Left colon (tissue), 2 donors: ENCODE measurements at places on chromosomes 7 and 10.

GRCh38 chr7:103001210-103001609, 73.4 kb downstream of the FBXL13 start:
- no peak for DNase-seq

- DNase-seq = no peak
Measured at GRCh38 chr10:104809288-104810090, 168.4 kb downstream of the SORCS3 start.

GRCh38 chr7:21902240-21902639, 43.5 kb downstream of the CDCA7L start:
- no peak for DNase-seq

GRCh38 chr7:123191132-123191531, 8.6 kb downstream of the SLC13A1 start:
- no peak for DNase-seq

GRCh38 chr7:7956531-7957128, 12.0 kb upstream of the GLCCI1 start:
- DNase-seq = no peak

- no peak for DNase-seq
Measured at GRCh38 chr7:27846388-27846787, 106.4 kb downstream of the TAX1BP1 start.

DNA sequence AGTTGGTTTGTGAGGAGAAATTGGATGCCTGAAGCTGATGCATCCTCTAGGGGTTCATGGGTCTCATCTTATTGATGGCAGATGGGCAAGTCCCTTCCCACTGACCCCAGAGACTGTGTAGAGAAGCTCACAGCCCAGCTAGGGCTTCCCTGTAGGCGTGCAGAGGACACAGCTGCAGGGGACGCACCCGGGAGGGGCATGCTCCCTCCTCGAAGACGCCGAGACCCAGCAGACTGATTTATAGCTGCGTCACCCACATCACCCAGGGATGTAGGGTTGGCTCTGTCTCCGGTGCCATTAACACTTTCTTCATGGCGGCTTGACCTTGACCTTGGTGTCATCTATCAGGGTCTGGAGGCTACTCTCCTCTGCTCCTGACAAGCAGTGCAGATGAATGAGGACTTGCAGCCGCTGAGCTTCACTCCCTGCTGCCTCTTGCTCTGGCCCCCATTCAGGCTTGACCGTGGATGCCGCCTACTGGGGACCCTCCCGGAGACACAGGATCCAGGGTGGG, 549.7 kb downstream of the TCERG1L start:
- DNase-seq = no peak

- no peak for DNase-seq
Measured at GRCh38 chr7:85480666-85481065, 293.8 kb upstream of the SEMA3D start.

GRCh38 chr10:30028738-30029030, 30.7 kb downstream of the JCAD start:
- no peak for DNase-seq

DNA sequence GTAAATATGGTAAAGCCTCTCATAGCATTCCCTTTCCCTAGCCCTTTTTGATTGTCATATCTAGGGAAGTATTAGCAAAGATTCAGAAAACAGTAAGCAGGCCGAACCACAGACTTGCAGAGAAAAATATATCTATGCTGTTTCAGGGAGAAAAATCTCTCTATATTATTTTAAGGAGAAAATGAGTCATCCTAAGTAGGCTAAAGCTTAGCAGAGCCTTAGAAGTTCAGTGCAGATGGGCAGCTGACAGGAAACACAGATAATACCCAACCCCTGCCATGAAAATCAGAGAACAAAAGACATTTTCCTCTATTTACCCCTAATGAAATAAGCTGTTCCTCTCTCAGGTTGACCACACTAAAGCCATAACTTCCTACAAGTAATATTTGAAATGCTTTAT, 16.5 kb downstream of the C1QL3 start:
- DNase-seq = no peak

DNA sequence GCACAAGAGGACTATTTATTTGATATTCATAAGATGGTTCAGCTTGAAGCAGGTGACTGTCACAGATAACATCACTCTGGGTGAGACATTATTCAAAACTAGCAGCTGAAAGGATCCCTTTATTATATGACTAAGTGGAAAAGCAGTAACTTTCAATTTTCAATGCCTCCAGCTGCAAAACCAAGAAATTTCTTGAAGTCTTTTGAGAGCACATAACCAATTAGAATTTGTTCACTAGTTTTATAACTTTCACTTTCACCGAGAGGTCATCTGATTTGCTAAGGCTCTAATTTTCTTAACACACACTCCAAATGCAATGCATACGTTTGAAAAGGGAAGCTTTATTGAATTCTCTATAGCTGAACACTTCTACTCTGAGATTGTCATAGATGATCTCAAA, 88.6 kb upstream of the KLF14 start:
- DNase-seq = no peak

- DNase-seq = peak; percentile 80
Measured at GRCh38 chr7:100469227-100470044, 5.4 kb upstream of the SPACDR start.

GRCh38 chr7:123455965-123456470, 78.4 kb downstream of the IQUB start:
- DNase-seq = no peak

GRCh38 chr7:24714676-24715010, 42.6 kb downstream of the GSDME start:
- no peak for DNase-seq

GRCh38 chr7:127792528-127793342, 140.7 kb downstream of the SND1 start:
- no peak for DNase-seq

- no peak for DNase-seq
Measured at GRCh38 chr10:56449770-56450169, 88.7 kb upstream of the ZWINT start.

- DNase-seq = no peak
Measured at GRCh38 chr10:60271319-60272040, 118.2 kb downstream of the ANK3 start.

- no peak for DNase-seq
Measured at GRCh38 chr7:42671627-42672026, 240.2 kb downstream of the C7orf25 start.

DNA sequence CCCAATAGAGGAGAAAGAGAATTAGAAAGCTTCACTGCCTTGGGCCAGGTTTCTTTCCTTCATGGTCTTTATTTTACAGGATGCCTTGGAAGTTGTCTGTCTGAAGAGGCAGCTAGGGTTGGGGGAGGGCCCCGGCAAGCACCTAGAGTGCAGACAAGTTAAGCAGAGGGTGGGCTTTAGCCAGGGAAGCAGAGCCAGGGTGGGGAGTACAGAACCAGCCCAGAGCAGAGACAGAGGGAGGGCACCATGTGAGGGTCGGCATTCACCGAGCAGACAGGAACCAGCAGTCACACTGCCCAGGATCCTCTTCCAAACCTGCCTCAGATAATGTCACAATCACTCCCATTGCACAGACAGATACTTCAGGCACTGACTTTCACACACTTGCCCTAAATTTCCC, 75.9 kb downstream of the ADARB2 start:
- no peak for DNase-seq

DNA sequence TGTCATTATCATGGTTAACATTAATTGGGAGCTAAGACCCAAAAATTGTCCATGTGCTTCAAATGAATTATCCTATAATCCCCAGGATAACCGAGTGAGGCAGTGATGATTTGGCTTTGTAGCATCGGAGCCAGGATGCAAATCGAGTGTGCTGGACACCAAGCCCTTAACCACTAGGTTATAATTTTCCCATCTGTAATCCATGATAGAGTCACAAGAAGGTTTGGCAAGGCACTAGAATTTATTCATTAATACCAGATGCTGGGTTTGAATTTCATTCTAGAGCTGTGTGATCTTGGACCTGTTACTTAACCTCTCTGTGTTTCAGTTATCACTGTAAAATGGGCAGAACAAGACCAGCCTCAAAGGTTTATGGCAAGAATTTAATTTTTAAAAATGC, 21.0 kb upstream of the ITGB1 start:
- no peak for DNase-seq

- DNase-seq = no peak
Measured at GRCh38 chr7:54179321-54180029, 362.7 kb upstream of the VSTM2A start.

GRCh38 chr10:22658745-22659410, 55.5 kb downstream of the PIP4K2A start:
- DNase-seq = no peak

DNA sequence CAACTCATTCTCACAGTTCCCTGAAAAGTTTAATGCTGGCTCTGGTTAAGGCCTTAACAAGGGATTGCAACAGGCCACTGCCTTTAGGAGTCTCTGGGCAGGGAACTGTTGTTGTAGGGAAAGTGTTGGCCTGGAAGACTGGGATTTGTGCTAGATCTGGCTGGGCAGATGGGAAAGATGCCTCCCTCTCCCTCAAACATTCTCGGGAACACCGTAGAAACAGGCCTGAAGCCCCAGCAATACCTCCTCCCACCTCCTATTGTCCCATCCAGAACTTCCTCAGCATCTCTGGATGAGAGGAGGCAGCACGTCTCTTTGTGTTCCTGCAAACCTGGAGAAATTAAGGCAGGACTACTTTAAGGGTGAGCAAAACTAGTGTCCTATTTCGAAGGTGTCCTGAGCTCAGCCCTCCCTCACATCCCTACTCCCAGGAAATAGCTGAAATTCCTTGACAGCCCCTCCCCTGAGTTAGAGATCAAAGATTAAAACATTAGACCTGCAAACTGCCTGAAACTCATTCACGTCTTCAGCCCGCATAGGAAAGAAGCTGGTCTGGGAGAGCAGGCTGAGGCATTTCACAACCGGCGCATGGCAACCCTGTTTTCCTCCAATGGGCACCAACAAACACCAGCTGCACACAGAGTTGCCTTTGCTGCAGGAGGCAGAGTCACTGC, 10.9 kb upstream of the MAP3K8 start:
- peak; percentile 57 for DNase-seq

GRCh38 chr7:140698477-140698876, 2.0 kb downstream of the NDUFB2 start:
- DNase-seq = no peak

GRCh38 chr10:6072215-6072934, 10.2 kb upstream of the IL2RA start:
- no peak for DNase-seq

GRCh38 chr7:33757050-33757449, 148.3 kb upstream of the BMPER start:
- DNase-seq = no peak

DNA sequence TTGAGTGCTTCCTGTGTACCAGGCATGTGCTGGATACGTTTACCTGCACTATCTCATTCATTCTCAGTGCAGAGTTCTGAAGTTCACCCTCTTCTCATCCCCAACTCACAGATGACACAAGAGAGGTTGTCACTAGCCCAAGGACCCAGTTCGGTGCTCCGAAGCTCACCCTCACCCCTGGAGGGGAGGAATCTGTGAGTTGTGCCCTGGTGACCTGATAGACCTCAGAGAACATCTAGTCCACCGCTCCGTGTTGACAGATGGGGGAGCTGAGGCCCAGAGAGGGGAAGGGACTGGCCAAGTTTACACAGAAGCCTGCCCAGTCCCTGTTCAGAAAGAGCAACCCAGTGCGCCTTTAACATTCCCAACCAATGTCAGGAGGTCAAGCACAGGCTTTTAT, 44.8 kb upstream of the EMX2 start:
- no peak for DNase-seq

- DNase-seq = no peak
Measured at GRCh38 chr10:132249824-132250375, 57.9 kb downstream of the STK32C start.

GRCh38 chr10:86017841-86018734, 348.5 kb downstream of the GRID1 start:
- no peak for DNase-seq

DNA sequence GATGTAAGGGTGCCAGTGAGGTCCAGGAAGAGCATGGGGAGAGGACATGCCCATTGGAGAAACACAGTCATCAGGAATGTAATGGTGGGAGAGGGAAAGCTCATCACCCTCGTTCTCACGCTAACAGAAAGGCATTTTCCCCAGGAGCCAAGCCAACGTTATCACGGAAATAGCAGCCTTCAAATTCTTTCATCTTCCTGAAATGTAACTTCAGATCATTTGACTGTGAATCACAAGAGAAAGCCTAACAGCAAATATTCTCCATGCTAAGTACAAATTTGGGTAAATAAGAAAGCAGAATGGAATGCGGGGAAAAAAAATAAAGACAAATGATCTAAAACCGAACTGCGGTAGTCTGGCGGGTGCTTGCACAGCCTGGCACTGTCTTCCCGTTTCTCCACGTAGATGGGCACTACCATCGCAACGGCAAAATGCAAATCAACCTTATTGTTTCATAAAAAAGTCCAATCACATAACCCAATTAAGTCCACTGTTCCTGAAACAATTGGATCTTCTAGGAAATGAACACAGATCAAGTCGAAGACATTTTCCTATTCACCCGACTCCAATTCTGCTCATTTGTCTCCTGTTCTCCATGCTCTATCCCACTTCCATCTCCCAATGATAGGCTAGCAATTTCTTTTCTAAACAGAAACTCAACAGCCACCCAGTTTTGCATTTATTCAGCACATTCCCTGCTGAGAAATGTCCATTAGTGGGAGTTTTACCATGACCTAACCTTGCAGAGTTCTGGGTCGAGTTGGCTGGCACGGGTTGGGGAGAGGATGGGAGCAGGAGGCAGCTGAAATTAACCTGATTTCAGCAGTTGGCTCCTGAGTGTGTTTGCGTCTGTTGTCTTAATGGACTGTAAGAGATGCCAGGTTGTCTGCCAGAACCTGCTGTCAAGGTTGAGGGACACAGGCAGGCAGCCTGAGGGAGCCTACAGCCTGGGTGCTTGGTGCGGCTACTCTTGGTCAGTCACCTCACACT, 74.6 kb upstream of the FRMD4A start:
- DNase-seq = no peak

DNA sequence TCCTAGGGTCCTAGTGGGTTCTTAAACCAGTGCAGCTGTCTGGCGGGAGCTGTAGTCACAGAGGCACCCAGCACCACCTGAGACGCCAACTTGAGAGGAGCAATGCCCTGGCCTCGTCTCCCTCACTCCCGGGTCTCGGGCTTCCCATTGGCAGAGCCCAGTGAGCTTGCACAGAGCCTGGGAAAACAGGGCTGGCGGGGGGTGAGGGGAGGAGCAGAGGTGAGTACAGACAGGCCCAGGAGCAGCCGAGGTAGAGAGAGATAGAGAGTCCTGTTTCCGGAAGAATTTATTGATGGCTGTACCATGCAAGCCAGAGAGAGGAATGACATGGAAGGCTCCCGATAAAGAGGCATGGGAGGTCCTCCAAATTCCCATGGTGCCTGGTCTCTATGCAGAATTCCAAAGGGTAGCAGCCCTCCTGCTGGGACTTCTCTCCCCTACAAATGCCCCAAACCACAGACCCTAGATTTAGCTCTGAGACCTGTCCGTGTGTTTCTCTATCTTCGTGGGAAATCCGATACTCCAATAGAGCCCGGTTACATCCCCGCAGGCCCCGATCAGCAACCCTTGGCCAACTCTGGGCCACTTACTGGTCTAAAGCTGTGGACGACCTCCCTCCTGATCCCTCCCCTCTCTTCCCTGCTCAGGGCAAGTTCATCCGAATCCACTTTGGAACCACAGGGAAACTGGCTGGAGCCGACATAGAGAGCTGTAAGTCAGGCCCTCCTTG, 20.3 kb upstream of the MYH16 start:
- DNase-seq = no peak

- DNase-seq = no peak
Measured at GRCh38 chr10:15652757-15653156, 67.0 kb downstream of the ITGA8 start.
